ENCODE measurements at places on chromosomes 5 and 9. TPM values are rescaled to one million over a fixed set of nuclear protein-coding genes. Genes with fewer than 3 reads are reported as not detected.

DNA sequence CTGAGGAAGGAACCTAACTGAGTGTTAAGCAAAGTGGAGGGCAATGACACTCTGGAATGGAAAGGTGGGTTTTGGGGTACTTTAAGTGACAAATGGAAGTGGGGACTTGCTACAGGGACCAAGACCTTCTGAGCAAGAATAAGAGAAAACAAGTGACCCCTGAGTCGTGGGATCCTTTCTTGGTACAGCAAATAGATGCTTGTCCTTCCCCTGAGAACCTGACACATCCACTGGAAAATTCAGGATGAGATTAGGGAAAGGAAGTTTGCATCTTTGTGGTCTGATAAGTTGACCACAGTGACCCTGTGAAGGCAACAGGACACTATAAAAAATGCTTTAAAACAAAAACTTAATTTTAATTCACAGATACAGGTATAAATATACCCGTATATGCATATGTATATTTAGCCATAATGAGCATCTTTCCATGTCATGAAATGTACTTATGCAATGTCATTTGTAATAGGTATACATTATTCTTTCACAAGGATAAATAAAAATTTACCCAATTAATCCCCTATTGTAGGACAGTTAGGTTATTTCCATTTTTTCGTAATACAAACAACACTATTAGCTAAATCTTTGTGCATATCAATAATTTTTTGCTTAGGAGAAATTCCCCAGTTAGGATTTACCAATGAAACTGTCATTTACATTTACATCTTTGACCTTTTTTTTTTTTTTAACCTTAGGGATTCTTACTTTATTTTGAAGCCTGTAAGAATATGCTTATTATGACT is 2.0 kb upstream of the IRF1 start:
- no peak for DNase-seq

- DNase-seq = no peak
These were observed 4.3 kb upstream of the DRD1 start for GRCh38 chr5:175448276-175448675.

DNA sequence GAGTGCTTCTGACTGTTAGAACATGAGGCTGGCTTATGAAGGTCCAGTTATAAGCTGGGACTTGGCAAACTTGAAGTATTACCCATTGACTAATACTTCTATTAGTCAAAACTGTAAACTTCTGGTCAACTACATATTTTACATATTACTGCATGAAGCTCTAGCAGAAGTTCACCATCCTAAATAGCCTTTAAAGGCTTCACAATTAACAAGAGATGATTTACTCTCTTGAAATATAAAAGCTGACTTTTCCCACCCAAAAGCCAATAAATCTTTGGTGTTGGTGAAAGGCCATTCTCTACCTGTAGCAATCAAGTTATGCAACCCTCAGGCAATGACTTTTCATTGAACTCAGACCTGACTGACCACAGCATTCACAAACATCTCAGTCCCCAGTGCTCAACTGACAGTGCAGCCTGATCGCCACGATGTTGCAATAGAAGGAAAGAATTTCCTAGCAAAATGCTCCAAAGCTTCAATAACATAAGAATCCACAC is 345.6 kb downstream of the EBF1 start:
- DNase-seq = no peak

DNA sequence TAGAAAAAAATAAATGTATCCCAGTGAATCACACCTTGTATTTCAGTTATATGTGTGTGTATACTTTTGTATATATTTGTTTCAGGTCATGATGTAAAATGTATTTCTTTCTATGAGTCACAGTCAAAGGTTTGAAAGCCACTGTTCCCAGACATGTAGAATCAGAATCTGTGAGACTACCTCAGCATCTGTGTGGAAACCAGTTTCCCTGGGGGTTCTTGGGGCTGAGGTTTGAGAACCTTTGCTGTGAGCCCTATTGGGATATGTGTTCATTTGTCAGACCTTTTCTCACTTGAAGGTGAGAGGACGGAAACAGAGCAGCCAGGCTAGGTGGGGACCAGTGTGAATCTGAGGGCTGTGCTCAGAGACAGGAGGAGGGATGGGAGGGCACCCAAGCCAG is 78.7 kb upstream of the SAP30L start:
- no peak for DNase-seq

DNA sequence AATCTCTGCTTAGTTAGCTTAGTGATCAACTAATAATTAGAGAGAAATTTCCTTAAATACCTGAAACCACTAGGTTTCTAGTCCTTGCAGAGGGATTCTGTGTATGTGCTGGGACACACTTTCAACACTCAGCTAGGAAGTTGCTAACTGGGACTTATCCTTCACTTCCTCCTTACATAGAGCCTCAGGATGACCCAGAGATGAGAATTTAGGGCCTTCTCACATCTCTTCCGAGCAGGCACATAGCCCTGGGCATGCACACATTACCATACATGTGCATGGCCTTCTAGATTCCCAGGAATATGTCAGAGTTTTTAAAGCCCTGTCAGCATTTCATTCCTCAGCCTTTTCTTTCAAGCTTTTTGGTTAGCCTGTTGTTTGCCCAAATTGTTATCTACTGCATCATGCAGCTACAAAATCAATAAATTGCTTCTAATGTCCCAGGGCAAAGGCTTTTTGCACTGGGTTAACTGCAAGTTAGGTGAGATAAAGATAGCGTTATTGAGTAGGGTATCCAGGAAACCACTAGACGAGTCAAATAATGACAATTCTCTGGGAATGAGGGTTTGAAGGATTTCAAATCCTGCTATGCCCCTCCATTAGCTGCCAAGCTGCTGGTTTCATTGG is 22.0 kb upstream of the CDK20 start:
- no peak for DNase-seq

DNA sequence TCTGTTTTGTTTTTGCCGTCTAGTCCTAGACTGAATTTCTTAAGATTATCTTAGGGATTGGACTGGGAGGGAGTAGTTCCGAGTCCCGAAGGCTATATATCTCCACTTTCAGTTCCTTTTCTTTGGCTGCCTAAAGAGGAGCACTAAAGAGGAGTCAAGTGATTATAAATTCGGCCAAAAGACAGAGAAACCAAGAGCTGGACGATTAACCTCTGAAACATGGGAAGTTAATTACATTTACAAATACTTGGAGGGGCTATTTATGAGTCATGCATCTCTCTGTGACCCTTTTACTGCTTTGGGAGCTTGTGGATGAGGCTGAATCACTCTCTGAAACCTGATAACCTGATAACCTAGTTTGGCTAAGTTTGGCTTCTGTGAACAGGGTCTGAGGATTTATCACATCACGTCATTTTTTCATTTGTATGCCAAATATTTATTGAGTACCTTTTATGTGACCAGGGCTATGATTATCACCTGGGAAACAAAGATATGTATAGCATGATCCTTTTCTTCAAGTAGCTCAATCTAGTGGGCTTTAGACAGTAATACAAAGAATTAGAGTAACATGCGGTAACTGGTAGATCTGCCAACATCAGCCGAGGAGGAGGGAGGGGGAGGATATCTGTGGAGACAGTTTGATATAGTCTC is 180.9 kb downstream of the CD180 start:
- DNase-seq = no peak

- no peak for DNase-seq
These were observed 25.0 kb upstream of the SLC9A3 start for GRCh38 chr5:549229-549628.

GRCh38 chr5:112275671-112276070 is 143.4 kb downstream of the EPB41L4A start:
- no peak for DNase-seq

DNA sequence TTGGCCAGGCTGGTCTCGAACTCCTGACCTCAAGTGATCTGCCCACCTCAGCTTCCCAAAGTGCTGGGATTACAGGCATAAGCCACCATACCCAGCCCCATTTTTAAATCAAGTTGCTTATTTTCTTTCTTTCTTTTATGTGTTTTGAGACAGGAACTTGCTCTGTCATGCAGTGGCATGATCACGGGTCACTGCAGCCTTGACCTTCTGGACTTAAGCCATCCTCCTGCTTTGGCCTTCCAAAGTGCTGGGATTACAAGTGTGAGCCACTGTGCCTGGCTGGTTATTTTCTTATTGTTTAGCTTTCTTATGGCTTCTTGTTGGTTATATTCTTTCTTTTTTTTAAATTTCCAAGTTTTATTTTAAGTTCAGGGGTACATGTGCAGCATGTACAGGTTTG is 79.7 kb upstream of the C5orf63 start:
- DNase-seq = no peak

DNA sequence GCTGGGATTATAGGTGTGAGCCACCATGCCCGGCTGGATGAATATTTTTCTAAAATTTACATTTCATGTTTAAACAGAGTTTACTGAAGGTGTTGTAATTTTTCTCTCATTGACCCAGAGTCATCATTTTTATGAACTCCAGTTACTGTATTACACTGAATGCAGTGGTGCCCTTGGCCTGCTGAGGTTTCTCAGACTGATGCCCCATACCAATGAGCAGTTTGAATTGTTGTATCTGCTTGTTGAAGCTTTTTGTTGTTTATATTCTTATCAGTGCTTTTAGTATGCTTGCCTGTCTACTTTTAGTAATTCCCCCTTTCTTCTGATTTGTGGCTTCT is 29.9 kb downstream of the NFX1 start:
- no peak for DNase-seq

DNA sequence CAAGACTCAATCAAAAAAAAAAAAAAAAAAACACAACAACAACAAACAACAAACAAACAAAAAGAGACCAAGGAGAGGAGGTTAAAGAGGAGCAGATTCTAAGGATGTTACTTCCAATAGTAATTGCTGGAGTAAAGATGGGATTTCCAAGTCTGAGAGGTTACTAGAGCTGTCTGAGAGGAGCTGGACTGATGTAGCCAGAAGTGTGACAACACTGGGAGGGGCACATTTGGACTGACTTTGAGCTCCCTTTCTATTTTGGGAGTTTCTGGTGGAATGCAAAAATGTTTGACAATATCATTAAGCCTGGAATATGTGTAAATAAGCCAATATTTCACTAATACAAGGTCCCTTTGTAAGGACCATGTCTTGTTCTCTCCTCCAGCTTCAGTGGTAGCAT is 25.3 kb upstream of the PANK3 start:
- no peak for DNase-seq

DNA sequence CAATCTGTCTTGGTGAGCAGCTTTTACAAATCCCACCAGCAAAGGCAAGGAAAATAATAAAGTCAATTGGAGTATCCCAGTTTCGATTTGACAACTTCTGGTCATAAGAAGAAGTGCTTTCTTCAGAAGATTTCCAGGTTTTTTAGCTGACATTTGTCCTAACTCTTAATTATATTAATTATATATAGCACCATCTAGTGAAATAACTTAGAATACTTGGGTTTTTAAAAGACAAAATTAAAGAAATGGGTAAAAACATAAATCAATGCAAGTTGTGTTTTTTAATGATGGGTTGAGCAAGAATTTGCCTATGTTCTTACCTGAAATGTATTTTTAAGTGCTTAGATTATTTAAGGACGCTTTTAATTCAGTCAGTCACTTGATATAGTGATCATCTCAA is 421.8 kb downstream of the ACTL7B start:
- DNase-seq = no peak

DNA sequence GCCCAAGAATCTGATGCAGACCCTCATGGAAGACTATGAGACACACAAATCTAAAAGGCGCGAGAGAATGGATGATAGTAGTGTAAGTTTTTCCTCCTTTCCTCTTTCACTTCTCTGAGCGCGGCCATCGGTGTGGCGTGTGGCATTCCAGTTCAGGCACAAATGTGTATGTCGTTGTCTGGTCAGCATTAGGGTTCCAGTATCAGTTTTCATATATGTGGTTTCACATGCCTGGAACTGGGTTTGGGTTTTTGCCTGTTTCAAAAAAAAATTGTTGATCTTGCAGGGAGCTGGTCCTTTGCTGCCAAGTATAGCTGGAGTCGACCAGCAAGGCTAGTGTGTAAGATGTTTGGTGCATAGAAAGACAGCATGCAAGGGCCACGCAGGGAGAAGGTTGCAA is 51.5 kb downstream of the C9orf152 start:
- DNase-seq = no peak

Gene NAIF1
- polyA plus RNA-seq = 25.1 TPM

Gene PCDHGB2
- polyA plus RNA-seq = 1.5 TPM

Gene LURAP1L
- 3.0 TPM for polyA plus RNA-seq

Gene LHX3
- not detected for polyA plus RNA-seq

Gene SMIM33
- not detected for polyA plus RNA-seq
